CD4-positive, alpha-beta T cell (primary cell): ENCODE measurements at places on chromosomes 7 and 10.
A peak's percentile ranks its signal among the peaks of the same experiment; 100 is the strongest.

- H3K4me1 ChIP-seq = peaks cover 3% of the 10 kb centered on the region
- H3K4me3 ChIP-seq = no peak overlapping the region
- H3K27ac ChIP-seq = no peak overlapping the region
These were observed 4.9 kb downstream of the KIAA1217 start for GRCh38 chr10:24213881-24214280.

DNA sequence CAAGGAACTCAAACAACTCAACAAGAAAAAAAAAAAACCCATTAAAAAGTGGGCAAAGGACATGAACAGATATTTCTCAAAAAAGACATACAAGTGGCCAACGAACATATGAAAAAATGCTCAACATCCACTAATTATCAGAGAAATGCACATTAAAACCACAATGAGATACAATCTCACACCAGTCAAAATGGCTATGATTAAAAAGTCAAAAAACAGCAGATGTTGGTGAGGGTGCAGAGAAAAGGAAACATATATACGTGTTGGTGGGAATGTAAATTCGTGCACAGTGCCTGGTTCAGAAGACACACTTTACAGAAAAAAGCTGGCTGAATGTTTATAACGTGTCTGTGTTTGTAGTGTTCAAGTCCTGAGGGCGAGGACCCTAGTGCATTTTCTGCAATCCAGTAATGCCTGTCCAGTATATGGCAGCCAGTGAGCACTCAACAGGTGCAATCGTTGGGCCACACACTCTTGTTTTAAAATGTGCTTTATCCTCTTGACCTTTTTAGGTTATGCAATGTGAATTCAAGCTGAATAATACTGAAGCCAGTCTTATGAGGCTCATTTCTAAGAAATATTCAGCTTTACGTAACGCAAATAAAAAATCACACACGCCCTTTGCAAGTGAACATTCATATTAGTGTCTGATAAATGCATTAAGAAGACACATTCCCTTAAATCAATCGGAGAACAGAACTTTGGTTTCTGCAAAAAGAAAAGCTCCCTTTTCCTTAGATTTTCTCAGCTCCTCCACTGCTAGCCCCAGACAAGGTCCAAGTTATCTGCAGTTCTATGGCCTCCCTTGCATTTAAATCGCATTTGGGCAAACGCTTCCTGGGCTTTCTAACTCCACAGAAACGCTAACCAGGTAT is 813 bp upstream of the MTURN start:
- H3K27me3 ChIP-seq = no peaks in the 10 kb centered on the region
- peaks cover 20% of the 10 kb centered on the region for H3K4me1 ChIP-seq
- H3K4me3 ChIP-seq = peak overlapping the region; percentile 52
- H3K27ac ChIP-seq = no peak overlapping the region
- no peaks in the 10 kb centered on the region for H3K36me3 ChIP-seq
- no peak for DNase-seq

- H3K27me3 ChIP-seq = no peaks in the 10 kb centered on the region
- H3K4me1 ChIP-seq = no peaks in the 10 kb centered on the region
- H3K4me3 ChIP-seq = no peak overlapping the region
- no peaks in the 10 kb centered on the region for H3K36me3 ChIP-seq
- no peak for DNase-seq
These were observed 278.4 kb downstream of the ANKRD30A start for GRCh38 chr10:37403776-37404175.

DNA sequence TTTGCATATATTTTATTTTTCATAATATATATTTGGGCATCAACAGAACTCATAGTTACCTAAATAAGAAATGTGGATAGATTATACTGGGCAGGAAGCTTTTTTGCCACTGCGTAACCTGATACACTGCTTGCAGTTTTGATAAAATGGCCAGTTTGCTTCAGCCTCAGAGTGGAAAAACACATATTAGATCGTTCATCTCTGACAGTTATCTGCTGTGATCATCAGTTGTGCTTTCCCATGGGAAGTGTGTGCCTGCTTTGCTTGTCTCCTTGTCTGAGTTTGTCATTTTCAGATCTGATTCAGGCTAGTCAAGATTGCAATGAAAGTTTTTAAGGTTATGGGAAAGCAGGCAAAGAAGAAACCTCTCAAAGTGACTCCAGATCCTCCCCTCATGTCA is 54.0 kb downstream of the ADAM12 start:
- no peak overlapping the region for H3K27ac ChIP-seq
- no peak overlapping the region for H3K4me3 ChIP-seq
- H3K27me3 ChIP-seq = no peaks in the 10 kb centered on the region
- DNase-seq = no peak
- H3K4me1 ChIP-seq = no peaks in the 10 kb centered on the region

DNA sequence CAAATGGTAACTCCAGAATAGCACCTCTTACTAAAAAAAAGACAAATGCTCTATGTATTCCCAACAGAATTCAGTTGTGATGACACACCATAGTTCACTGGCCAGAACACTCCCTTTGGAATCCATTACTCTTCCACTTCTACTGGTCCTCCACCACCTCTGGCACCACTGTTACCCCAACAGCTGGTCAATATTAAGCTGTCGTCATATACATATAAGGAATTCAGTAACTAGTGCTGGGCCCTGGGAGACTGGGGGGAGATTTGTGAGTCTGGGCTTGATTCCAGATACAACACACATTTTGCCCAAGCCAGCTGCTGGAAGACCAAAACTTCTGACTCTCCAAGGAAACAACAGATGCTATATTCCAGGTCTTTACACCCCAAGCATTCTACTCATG is 26.0 kb upstream of the ITGA8 start:
- DNase-seq = no peak
- H3K27ac ChIP-seq = no peak overlapping the region
- no peaks in the 10 kb centered on the region for H3K36me3 ChIP-seq
- peaks cover 5% of the 10 kb centered on the region for H3K27me3 ChIP-seq
- no peak overlapping the region for H3K4me3 ChIP-seq

DNA sequence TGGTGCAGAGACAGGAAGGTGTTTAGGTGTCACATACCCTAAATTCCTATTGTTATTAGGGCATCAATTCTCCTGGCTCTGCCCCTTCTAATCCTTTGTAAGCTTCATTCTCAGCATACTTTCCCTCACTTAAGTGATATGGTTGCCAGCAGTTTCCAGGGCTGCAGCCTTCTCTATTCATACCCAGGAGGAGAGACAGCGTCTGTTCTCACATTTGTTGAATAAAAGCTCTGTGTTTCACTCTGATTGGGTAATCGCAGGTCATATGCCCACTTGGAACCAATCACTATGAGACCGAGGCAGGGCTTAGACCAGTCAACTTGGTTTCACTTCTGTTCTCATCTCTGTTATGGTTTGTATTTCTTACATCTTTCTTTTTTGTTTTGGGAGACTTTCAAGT is 109.6 kb upstream of the MTPN start:
- DNase-seq = peak; percentile 54
- no peaks in the 10 kb centered on the region for H3K27me3 ChIP-seq
- no peaks in the 10 kb centered on the region for H3K4me1 ChIP-seq

GRCh38 chr10:113357681-113358300 is 195.1 kb upstream of the HABP2 start:
- no peak overlapping the region for H3K27ac ChIP-seq
- DNase-seq = no peak
- H3K4me1 ChIP-seq = no peaks in the 10 kb centered on the region
- no peaks in the 10 kb centered on the region for H3K27me3 ChIP-seq

DNA sequence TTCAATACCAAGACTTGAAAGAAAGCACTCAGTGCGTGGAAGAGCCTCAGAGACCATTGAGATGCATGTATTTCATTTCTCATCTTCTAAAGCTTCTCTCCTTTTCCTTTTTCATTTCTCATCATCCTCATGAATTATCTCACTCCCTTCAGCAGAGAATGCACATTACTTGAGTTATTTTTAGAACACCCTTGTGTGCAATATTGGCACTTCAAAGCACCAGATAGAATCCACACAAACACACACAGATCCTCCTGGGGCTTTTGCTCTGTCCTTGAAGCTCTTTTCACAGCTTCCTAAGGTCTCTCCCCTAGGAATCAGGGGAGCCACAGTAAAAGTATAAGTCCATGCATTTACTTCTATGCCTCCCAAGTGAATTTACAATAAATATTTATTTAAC is 18.3 kb downstream of the DGKI start:
- H3K27me3 ChIP-seq = peaks cover 2% of the 10 kb centered on the region
- H3K4me3 ChIP-seq = no peak overlapping the region
- DNase-seq = no peak
- H3K4me1 ChIP-seq = no peaks in the 10 kb centered on the region

- H3K27ac ChIP-seq = no peak overlapping the region
- no peak overlapping the region for H3K4me3 ChIP-seq
- no peaks in the 10 kb centered on the region for H3K4me1 ChIP-seq
- no peaks in the 10 kb centered on the region for H3K27me3 ChIP-seq
- H3K36me3 ChIP-seq = no peaks in the 10 kb centered on the region
These were observed 86.7 kb downstream of the SEMA3E start for GRCh38 chr7:83562289-83562688.

DNA sequence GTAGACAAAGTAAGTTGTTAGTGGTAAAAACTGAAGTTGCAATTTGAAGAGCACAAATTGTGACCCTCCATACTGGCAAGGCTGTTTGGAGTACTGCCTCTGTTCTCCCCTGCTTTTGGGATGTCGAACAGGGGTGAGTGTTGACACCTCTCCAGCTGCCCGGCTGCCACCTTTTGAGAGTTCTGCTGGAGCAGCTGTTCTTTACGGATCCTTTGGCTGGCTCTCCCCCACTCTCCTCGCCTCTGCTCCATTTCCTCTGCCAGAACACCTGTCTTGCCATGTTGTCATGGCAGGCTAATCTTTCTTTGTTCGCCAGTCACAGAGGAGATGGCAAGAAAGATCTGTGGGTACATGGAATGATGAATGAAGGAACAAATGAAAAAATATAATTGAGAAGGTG is 34.9 kb downstream of the INSYN2A start:
- H3K36me3 ChIP-seq = no peaks in the 10 kb centered on the region
- no peaks in the 10 kb centered on the region for H3K27me3 ChIP-seq
- H3K27ac ChIP-seq = no peak overlapping the region
- DNase-seq = no peak

- no peak overlapping the region for H3K4me3 ChIP-seq
- no peak for DNase-seq
- no peak overlapping the region for H3K27ac ChIP-seq
- no peaks in the 10 kb centered on the region for H3K4me1 ChIP-seq
- H3K36me3 ChIP-seq = peaks cover 24% of the 10 kb centered on the region
- H3K27me3 ChIP-seq = no peaks in the 10 kb centered on the region
These were observed 46.7 kb downstream of the ZFAND4 start for GRCh38 chr10:45625879-45626278.

DNA sequence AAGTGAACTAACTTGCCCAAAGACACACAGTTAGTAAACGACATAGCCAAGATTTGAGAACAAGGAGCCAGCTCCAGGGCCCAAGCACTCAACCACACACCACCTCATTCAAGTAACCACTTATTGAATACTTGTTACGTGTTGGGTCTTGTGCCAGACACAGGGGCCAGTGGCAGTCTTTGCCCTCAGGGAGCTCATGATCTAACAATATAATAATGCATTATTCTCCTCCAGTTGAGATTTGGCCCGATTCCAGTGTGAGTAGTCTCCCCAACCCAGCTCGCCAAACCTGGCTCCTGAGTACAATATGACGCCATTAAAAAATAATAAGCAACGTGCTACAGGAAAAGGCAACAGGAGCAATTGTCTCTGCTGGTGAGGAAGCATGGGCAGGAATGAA is 14.4 kb upstream of the STK17A start:
- H3K4me1 ChIP-seq = no peaks in the 10 kb centered on the region
- no peaks in the 10 kb centered on the region for H3K36me3 ChIP-seq
- no peak for DNase-seq
- no peaks in the 10 kb centered on the region for H3K27me3 ChIP-seq
- no peak overlapping the region for H3K27ac ChIP-seq

- peaks cover 34% of the 10 kb centered on the region for H3K27me3 ChIP-seq
- H3K27ac ChIP-seq = no peak overlapping the region
- no peaks in the 10 kb centered on the region for H3K4me1 ChIP-seq
- DNase-seq = no peak
- H3K4me3 ChIP-seq = no peak overlapping the region
These were observed 54.8 kb upstream of the TNKS2 start for GRCh38 chr10:91743465-91743864.

- H3K27ac ChIP-seq = no peak overlapping the region
- no peaks in the 10 kb centered on the region for H3K27me3 ChIP-seq
- no peak overlapping the region for H3K4me3 ChIP-seq
- H3K4me1 ChIP-seq = no peaks in the 10 kb centered on the region
- H3K36me3 ChIP-seq = no peaks in the 10 kb centered on the region
- DNase-seq = no peak
These were observed 539.8 kb upstream of the CELF2 start for GRCh38 chr10:10477844-10478243.

- no peaks in the 10 kb centered on the region for H3K36me3 ChIP-seq
- H3K27me3 ChIP-seq = no peaks in the 10 kb centered on the region
- no peak overlapping the region for H3K27ac ChIP-seq
- H3K4me3 ChIP-seq = no peak overlapping the region
These were observed 75.1 kb upstream of the PTPRZ1 start for GRCh38 chr7:121797657-121798452.

GRCh38 chr10:79285315-79286197 is 61.7 kb upstream of the PPIF start:
- H3K4me1 ChIP-seq = peaks cover 53% of the 10 kb centered on the region
- peak overlapping the region; percentile 15 for H3K27ac ChIP-seq
- H3K36me3 ChIP-seq = peaks cover 8% of the 10 kb centered on the region
- no peak for DNase-seq
- H3K27me3 ChIP-seq = no peaks in the 10 kb centered on the region

GRCh38 chr7:104327534-104327933 is 869 bp upstream of the LHFPL3 start:
- peaks cover 8% of the 10 kb centered on the region for H3K4me1 ChIP-seq
- no peaks in the 10 kb centered on the region for H3K36me3 ChIP-seq
- H3K4me3 ChIP-seq = no peak overlapping the region
- H3K27ac ChIP-seq = no peak overlapping the region
- DNase-seq = no peak
- H3K27me3 ChIP-seq = peaks cover 53% of the 10 kb centered on the region

GRCh38 chr10:27241010-27241651 is 534 bp upstream of the ACBD5 start:
- H3K27me3 ChIP-seq = no peaks in the 10 kb centered on the region
- peak overlapping the region; percentile 85 for H3K27ac ChIP-seq
- H3K36me3 ChIP-seq = no peaks in the 10 kb centered on the region
- peak overlapping the region; percentile 92 for H3K4me3 ChIP-seq

GRCh38 chr7:6273917-6274630 is 1.6 kb upstream of the CYTH3 start:
- H3K4me1 ChIP-seq = peaks cover 21% of the 10 kb centered on the region
- H3K27ac ChIP-seq = no peak overlapping the region
- no peak for DNase-seq
- H3K27me3 ChIP-seq = no peaks in the 10 kb centered on the region
- no peaks in the 10 kb centered on the region for H3K36me3 ChIP-seq
- no peak overlapping the region for H3K4me3 ChIP-seq
